Activated naive CD8-positive, alpha-beta T cell treated with anti-CD3 and anti-CD28 coated beads, Interleukin-2, amount 50 U/mL, for 16 hours (primary cell): ENCODE measurements at places on chromosomes 11 and 22.

DNA sequence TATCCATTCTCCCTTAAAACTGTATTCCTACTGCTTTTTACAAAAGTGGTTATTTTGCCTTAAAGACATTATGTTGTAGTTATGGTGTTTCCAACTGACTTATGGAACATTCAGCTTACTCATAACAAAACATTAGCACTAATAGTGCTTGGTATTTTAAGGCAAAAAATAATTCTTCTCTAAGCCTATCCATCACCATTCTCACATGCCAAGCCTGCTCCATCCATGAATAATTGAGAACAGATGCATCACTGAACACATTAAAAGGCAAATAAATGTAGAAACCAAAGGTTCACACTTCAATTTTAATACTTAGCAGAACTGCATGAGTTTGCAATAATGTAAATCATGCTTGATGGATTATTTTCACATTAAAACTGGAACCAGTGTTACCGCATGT, 42.3 kb upstream of the DDI1 start:
- DNase-seq: no peak

GRCh38 chr11:92482492-92483060, 258.0 kb downstream of the FAT3 start:
- DNase-seq: no peak

- no peak for DNase-seq
These were observed 148.2 kb downstream of the CHST1 start for GRCh38 chr11:45517171-45517770.

GRCh38 chr11:64208086-64208795, 1.7 kb downstream of the FERMT3 start:
- DNase-seq: no peak

DNA sequence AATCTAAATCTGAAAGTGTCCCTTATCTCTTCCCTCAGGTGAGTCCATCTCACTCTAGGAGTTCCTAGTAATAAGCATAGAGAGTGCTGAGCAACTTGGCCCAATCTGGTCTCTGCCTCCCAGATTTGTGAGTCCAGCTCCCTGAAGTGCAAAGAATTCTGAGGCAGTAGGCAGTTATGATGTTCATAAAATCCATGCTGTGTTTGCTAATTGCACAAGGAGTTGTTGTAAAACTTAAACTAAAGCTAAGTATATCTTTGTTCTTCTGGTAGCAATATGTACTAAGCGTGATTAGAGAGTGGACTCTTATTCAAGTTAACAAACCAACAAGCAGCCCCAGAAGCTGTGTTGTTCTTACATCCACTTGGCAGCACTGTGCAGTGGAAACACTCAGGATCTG, 7.6 kb upstream of the PTH start:
- DNase-seq: no peak
